NCI-H2029 treated with DMSO at 0.1 percent for 48 hours (cell line): ENCODE measurements at places on chromosomes 5 and 9.

DNA sequence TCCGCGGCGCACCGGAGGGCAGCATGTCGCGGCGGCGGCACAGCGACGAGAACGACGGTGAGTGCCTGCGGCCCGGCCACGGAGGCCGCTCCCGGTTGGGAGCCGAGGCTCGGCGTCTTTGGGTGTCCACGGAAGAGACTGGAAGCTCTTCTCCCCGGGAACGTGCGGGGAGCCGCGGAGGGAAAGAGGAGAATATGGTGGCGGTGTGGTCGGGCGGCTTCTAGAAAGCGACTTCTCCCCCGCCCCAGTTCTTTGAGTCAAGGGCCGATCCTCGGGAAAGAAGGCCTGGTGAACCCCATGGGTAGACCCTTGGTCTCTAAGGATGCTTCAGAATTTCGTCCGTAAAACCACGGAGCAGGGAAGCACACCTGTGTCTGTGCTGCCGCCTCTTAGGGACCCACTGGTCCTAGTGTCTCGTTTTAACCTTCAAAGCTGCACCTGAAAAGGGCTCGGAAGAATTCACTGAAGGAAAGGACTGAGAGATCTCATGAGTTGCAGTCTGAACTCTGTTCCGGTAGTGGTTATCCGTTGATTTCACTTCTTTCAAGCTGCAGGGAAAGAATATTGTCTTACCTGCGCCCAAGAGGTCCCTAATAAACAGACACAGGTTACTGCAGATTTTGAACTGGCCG lies 354 bp downstream of the NCBP1 start:
- DNase-seq = no peak

- DNase-seq = no peak
Observed at GRCh38 chr9:75104607-75105006, 16.3 kb downstream of the OSTF1 start.

- no peak for DNase-seq
Observed at GRCh38 chr9:125603478-125604021, 103.5 kb downstream of the MAPKAP1 start.

DNA sequence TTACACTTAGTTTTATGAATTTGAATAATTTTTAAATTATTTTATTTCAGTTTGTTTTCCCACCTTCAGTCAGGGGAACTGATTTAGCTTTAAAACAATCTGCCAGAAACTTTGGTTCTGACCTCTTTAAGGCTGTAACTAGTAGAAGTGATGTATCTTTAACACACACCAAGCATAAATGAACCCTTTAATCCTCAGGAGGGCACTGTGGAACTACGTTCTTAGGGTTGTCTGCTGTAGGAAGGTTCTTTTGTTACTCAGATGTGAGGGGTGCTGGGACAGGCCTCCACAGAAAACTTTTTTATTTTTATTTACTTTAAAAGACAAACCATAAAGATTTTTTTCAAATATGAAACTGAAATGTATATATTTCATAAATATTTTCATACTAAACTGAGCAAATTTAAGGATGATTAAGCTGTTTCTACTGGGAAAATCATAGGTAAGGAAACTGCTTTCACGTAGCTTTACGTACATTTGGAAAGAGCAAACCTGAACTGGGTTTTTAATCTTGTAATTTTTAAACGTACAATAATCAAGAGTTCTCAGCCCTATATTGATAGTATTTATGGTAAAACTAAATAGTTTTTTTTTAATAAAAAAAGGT lies 5.3 kb downstream of the KLF4 start:
- DNase-seq = peak; percentile 58

GRCh38 chr9:92763721-92764380 lies 782 bp downstream of the BICD2 start:
- DNase-seq = no peak

DNA sequence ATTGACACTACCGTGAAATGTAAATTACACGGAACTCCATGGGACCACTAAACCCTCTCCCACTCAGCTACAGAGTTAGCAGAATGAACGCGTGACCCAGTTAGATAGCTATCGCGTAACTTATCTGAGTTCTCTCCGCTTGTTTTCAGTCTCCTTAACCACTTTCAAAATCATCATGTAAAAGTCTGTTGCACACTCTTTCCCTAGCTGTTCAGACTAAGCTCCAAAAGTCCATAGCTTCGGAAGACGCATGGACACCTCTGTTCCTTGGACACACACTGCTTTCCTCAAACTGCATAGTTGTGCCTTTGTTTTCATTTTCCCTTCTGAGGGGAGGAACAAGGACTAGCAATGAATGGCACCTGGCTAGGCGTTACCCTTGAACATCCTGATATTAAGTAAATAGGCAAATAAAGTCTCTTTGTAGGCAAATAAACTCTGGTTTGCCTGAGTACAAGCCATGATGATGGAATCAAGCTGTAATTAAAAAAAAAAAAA lies 83.3 kb downstream of the DAPK1 start:
- no peak for DNase-seq

DNA sequence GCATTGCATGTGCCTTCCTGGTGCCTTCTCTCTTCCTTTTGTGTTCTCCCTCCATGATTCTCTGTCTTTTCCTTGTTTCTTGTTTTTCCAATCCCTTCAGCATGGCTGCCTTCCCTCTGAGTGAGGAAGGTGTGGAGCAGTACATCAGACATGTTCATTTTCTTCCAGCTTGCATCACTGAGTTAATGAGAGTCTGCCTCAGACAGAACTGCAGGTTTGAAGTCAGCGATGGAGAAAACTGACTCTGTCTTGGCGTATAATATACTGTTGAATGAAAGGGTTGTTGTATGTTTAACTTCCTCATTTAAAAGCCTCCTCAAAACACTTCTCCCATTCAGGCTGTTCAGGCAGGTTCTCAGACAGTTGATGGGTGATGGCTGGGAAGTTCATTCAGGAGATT lies 129.3 kb downstream of the KDM4C start:
- DNase-seq = no peak

DNA sequence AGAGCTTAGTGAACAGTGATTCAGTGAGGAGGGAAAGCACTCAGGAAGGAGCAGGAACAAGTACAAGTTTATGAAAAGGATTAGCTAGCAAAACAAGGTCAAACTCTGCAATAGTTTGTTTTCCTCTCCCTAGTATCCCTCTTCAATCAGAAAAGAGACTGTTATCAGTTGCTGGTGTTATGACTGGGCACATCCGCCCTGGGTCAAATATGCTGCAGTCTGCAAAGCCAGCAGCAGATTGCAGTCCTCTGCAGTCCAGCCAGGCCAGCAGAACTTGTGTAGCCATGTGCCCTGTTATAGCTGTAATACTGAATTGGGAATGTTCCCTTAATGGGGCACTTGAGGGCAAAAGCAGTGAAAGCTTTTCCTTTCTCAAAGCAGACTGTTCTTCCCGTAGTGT lies 12.0 kb downstream of the PCDHAC2 start:
- no peak for DNase-seq

- no peak for DNase-seq
Observed at GRCh38 chr5:129601576-129601975, 141.5 kb downstream of the ADAMTS19 start.
